ENCODE measurements at places on chromosomes 5 and 9.

GRCh38 chr5:54090495-54091120 is 219.8 kb downstream of the ARL15 start:
- DNase-seq = no peak

- DNase-seq = no peak
These were observed 941 bp downstream of the EXD3 start for GRCh38 chr9:137421838-137422603.

DNA sequence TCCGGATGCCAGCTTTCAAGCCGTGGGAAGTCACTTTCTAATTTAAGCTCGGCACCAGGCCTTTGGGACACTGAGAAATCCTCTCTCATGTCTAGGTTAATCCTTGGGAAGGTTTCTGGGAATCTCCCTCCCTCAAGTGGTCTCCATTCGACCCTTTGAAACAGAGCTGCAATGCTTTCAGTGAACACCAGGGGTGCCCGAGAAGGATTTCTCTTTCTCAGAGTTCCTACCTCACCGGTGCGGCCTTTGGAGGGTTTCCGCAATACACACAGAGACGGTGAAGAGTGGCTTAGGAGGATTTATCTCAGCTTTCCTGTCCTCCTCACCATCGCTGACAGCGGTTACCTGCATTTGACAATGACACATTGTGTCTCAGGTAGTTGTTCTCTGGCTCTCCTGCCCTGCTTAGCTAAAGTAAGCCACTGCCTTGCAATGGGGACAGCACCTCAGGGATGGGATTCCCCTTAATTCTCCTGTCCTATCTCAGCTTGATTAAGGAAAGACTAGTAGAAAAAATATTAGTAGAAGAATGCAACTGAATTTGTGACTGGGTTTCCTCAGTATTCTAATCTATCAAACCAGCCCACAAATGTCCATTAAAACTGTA is 180.6 kb downstream of the GABRG2 start:
- no peak for DNase-seq

- DNase-seq = no peak
These were observed 176.8 kb upstream of the PAPPA start for GRCh38 chr9:115976781-115977180.

DNA sequence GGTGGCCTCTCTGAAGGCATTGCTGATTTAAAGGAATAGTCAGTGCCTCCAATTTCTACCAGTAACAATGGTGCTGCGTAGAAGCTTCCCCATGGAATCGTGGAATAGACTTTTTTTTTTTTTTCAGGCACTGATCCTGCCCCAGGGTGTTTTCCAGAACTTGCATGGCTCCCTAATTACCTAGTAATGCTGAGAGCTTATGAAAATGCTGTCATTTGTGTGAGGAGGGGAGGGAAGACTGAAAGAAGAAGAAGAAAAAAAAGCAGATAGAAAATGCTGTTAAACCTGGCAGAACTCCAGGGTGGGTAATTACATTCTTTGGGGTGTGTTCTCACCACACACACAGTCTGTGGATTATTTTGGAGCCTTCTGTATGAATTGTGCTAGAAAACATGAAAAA is 4.8 kb upstream of the GRIA1 start:
- DNase-seq = no peak

DNA sequence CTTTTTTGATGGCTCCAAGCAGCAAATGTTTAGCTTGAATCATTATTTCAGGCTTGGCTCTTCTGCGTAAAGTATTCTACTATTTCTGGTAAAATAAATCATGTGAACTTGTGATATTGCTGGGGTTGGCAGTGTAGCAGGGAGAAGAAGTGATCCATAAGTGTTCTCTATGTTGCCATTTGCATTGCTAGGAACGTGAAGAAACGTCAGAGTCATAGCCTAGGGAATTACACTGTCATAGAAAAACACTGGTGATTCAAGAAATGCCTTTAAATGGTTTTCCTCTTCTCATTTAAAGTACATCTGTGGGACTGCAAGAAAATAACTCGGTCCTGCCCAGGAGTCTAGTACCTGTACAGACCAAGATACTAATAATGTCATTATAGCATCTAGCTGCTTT is 162.3 kb downstream of the PBX3 start:
- no peak for DNase-seq

GRCh38 chr9:83508067-83508466 is 30.1 kb downstream of the FRMD3 start:
- no peak for DNase-seq

GRCh38 chr5:36642089-36642488 is 35.7 kb downstream of the SLC1A3 start:
- DNase-seq = no peak

GRCh38 chr5:79588696-79589095 is 23.5 kb upstream of the TENT2 start:
- DNase-seq = no peak

- DNase-seq = no peak
These were observed 96.3 kb downstream of the CMYA5 start for GRCh38 chr5:79785983-79786382.

DNA sequence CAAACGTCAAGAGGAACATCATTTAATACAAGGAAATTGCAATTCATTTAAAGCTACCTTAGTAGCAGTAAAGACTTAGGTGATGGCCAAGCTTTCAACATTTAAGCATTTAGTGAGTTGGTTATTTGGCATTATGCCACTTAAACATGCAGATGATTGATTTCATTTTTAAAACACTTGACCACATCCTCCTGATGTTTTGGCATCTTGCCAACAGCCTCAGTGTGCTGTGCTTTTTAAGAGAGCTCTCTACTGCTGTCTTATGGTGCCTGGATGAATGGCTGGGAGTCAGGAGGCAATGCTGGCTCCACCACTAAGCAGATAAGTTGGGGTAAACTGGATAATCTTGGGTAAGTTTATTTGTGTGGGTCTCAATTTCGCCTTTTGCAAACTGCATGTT is 364.5 kb downstream of the MAN2A1 start:
- DNase-seq = peak; percentile 58

DNA sequence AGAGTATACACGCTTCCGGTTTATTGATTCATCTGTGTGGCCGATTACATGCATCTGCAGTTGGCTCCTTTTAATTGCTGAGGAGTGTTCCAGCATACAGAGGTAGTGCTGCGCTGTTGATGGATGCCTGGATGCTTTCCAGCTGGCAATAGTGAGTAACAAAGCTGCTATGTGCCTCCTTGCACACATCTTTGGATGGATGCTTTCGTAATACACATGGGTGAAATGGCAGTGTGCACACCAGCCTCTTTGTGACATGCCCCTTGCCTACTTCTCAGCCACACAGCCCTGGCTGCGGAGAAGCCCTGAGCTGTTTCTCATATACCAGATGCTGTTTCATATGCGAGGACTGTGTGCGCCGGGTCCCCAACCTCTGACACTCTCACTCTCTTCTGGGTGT is 151.0 kb downstream of the GADD45G start:
- DNase-seq = no peak

- DNase-seq = no peak
These were observed 4.1 kb downstream of the NACC2 start for GRCh38 chr9:136090768-136091581.

DNA sequence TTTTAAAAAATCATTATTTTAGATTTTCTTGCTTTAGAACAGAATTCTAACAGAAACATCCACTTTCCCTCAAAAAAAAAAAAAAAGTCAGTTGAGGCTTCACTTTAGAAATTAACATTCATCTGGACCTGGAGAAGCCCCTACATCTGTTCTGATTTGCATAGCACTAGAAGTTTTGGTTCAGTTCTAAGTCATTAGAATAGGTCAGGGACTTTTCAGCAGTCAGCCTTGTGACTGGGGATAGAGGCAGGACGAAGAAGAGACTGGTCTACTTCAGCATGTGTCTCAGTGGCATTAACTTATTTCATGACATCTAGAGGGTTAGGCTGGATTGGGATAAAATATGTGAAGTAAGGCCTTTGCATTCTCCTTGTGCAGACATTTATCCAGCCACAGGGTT is 215.8 kb upstream of the DAB2 start:
- DNase-seq = no peak

DNA sequence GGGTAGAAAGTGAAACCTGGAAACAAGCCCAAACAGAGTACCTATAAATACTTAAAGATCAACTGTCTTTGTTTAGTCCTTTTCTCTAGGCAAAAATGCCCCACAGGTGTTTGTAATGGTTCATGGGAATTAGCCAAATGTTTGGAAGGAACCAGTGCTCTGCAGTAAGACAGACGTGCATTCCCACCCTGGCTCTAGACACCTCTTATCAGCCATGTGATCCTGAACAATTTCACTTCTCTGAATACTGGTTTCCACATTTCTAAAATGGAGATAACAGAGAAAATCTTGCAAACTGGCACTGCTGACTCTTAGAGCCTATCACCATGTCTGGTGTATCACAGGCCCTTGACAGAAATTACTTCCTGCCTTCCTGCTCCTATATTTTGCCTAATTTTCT is 30.0 kb downstream of the GLIS3 start:
- DNase-seq = no peak

GRCh38 chr5:128441941-128442350 is 96.1 kb downstream of the FBN2 start:
- no peak for DNase-seq

- DNase-seq = no peak
These were observed 15.6 kb upstream of the DENND1A start for GRCh38 chr9:123945532-123945931.

DNA sequence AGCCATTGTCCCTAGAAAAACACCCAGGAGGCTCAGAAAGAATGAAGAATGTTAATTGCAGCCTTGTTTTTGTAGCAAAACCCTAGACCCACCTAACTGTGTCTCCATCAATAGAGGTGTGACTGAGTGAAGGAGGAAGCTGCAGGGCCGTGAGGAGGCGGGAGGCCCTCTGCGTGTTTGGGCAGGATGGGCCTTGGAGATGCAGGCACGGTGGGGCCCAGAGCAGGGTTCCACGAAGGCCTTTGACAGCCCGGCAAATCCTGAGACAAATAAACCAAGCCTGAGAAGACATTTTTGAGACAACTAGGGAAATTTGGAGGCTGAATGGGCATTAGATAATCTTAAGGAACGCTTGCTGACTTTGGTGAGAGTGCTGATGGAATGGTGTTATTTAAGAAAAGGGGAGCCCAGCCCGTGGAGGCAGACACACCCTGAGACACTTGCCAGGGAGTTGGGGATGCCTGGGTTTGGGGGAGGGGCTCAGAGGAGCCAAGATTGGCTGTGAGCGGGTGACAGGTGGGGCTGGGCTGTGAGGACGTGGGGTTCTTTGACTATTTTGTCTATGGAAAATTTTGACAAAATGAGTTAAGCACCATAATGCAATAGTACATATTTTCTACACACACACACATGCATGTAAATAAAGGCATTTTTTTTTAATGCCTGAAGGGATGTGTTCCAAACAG is 48.8 kb downstream of the BARX1 start:
- DNase-seq = no peak

DNA sequence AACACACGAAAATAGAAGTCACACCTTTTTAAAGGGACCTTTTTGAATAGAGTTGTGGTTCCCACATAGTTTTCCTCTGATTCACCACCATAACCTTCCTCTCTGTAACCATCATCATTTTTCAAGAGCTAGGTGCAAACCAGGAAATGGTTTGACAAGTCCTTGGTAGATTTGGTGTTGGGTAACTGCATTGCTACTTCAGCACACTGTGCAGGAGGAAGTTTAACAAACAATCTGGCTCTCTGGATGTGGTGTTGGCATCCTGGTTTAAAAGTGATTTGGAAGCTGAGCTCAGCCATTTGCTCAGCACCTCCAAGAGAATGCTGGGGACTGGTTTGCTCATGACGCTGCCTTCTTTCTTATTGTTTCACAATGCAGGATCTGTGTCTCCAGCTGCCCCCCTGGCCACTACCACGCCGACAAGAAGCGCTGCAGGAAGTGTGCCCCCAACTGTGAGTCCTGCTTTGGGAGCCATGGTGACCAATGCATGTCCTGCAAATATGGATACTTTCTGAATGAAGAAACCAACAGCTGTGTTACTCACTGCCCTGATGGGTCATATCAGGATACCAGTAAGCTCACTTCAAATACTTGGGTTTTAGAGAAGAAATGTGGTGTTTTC is 213.1 kb downstream of the RFK start:
- no peak for DNase-seq

- DNase-seq = no peak
These were observed 36.3 kb downstream of the KLHL3 start for GRCh38 chr5:137699336-137700281.

DNA sequence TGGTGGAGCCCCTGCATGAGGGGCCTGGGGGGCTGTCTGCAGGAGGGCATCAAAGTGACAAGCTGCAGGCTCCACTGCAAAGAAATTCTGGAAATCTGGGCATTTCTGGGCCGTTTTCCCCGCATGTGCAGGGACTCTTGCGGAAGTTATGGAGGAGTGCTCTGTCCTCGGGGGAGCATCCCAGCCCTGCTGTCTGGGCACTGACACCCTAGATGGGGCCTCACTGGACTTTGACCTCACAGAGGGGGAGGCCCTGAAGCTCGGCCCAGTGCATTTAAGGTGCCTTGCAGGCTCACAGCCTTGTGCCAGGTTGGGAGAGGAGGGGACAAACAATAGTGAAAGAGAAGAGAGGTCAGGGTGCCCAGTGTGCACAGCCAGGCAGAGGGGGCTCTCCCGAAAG is 35.4 kb downstream of the LHX3 start:
- no peak for DNase-seq

- no peak for DNase-seq
These were observed 4.9 kb upstream of the LHX2 start for GRCh38 chr9:124006448-124007361.

DNA sequence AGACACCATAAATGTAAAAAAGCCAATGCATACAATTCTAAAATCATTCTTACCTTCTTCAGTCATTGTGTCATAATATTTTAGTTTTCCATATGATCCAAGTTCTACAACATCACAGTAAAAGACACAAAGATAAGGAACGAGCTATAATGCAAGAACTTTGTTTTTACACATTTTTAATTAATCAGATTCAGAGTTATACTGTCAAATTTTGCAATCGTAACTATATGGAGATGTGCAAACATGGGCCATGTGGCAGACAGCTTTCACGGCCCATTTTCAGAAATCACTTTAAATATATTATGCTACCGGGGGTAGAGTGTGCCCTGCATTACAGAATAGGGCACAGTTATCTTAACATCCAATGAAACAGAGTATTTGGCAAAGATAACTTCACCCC is 188.4 kb downstream of the ACER2 start:
- DNase-seq = no peak

- peak; percentile 67 for DNase-seq
These were observed 81.7 kb upstream of the ZBTB43 start for GRCh38 chr9:126722922-126723806.

Measured in activated CD4-positive, alpha-beta T cell treated with anti-CD3 and anti-CD28 coated beads, Interleukin-2, amount 50 U/mL, for 1 hour (primary cell).